CD8-positive, alpha-beta memory T cell (primary cell): ENCODE measurements at places on chromosomes 2 and 18. TPM values are rescaled to one million over a fixed set of nuclear protein-coding genes. Genes with fewer than 3 reads are reported as not detected.

DNA sequence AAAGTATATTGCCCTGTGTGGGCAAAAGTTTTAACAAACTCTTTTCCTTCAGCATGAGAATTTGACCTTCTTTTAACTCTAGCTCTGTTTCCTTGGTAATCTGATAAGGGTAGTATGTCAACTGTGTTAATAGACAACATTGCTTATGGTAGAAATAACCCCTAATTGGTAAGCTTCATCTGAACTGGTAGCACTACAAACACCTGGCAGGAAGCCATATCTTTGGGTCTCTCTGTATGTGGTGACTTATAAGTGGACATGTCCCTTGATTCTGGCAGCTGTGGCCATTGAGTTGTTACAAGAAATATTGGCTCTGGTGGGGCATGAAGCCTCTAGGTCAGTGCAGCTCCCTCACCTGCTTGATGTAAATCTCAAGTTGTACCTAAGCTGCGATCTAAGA lies 46.9 kb downstream of the MBD5 start:
- H3K4me3 ChIP-seq, result no peak overlapping the region
- no peak overlapping the region for H3K27ac ChIP-seq
- no peaks in the 10 kb centered on the region for H3K36me3 ChIP-seq

GRCh38 chr18:49177071-49177470 lies 226.3 kb upstream of the SMAD7 start:
- H3K27ac ChIP-seq, result no peak overlapping the region
- no peak for DNase-seq
- no peaks in the 10 kb centered on the region for H3K4me1 ChIP-seq
- no peak overlapping the region for H3K4me3 ChIP-seq

GRCh38 chr2:23684395-23685176 lies 242.3 kb downstream of the ATAD2B start:
- no peaks in the 10 kb centered on the region for H3K36me3 ChIP-seq
- no peaks in the 10 kb centered on the region for H3K27me3 ChIP-seq
- no peak overlapping the region for H3K4me3 ChIP-seq
- H3K27ac ChIP-seq, result no peak overlapping the region
- no peaks in the 10 kb centered on the region for H3K4me1 ChIP-seq
- DNase-seq, result no peak

DNA sequence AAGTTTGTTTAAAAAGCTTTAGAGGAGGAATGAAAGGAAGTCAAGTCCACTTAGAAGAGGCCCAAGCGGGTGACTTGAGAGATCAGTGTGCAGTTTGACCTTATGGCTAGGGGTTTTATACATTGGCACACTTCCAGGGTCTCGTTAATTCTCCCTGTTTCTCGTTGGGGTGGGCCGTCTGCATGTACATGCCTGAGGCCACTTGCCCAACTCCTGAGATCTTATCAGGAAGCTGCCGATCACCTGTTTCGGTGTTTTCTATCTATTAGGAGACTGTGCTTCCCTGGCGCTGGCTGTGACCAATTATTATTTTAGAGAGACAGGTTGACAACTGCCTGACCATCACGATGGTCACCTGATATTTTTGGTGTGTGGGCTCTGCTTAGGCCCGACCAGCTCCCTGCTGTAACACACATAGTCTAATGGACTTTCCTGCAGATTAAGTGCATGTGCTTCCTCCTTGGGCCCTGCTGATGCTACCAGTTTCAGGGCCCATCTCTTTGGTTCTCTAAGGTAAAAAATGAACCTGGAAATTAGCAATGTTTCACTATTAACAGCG lies 31.0 kb upstream of the MSH6 start:
- no peaks in the 10 kb centered on the region for H3K4me1 ChIP-seq
- no peaks in the 10 kb centered on the region for H3K36me3 ChIP-seq
- no peaks in the 10 kb centered on the region for H3K27me3 ChIP-seq
- DNase-seq, result no peak
- no peak overlapping the region for H3K4me3 ChIP-seq

GRCh38 chr2:10887476-10887875 lies 24.3 kb upstream of the KCNF1 start:
- H3K27me3 ChIP-seq, result no peaks in the 10 kb centered on the region
- H3K4me3 ChIP-seq, result no peak overlapping the region
- no peaks in the 10 kb centered on the region for H3K4me1 ChIP-seq
- no peak overlapping the region for H3K27ac ChIP-seq

DNA sequence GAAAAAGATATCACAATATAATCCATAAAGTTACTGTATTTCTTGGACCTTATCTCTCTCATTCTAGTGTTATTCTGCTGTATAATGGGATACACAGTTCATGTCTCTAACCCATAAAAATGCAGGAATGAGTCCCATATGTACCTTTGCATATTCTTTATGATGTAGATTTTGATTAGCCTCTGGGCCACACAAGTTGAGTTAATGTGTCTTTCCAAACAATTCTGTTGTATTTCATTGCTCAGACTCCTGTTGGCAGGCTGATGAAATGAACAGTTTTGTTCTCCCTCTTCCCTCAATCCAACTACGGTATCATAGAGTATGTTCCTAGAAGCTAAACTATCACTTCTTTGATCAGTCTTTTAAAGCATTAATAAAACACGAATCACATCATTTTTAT lies 113.2 kb upstream of the SATB2 start:
- no peak overlapping the region for H3K4me3 ChIP-seq
- no peaks in the 10 kb centered on the region for H3K4me1 ChIP-seq
- no peaks in the 10 kb centered on the region for H3K27me3 ChIP-seq
- no peak for DNase-seq
- H3K36me3 ChIP-seq, result no peaks in the 10 kb centered on the region

- no peak overlapping the region for H3K27ac ChIP-seq
- H3K36me3 ChIP-seq, result no peaks in the 10 kb centered on the region
- no peak for DNase-seq
- H3K4me3 ChIP-seq, result no peak overlapping the region
Observed at GRCh38 chr2:215489288-215489848, 53.5 kb upstream of the FN1 start.

- H3K27me3 ChIP-seq, result no peaks in the 10 kb centered on the region
- no peak for DNase-seq
- H3K4me3 ChIP-seq, result no peak overlapping the region
- H3K36me3 ChIP-seq, result no peaks in the 10 kb centered on the region
- H3K27ac ChIP-seq, result no peak overlapping the region
Observed at GRCh38 chr2:173086518-173087213, 11.0 kb downstream of the MAP3K20 start.

Gene RAB6D
- total RNA-seq, result not detected

Gene CLEC4F
- total RNA-seq, result not detected
